Stimulated activated CD4-positive, alpha-beta T cell treated with anti-CD3 and anti-CD28 coated beads, Interleukin-4, amount 100 ng/mL, for 4 hours (primary cell): ENCODE measurements at places on chromosomes 5 and 9.

GRCh38 chr5:171299851-171300250, 9.2 kb upstream of the TLX3 start:
- no peak for DNase-seq

GRCh38 chr5:116084287-116084691, 536 bp upstream of the COMMD10 start:
- no peak for DNase-seq

GRCh38 chr9:113998114-113998513, 80.0 kb downstream of the AMBP start:
- DNase-seq: no peak

DNA sequence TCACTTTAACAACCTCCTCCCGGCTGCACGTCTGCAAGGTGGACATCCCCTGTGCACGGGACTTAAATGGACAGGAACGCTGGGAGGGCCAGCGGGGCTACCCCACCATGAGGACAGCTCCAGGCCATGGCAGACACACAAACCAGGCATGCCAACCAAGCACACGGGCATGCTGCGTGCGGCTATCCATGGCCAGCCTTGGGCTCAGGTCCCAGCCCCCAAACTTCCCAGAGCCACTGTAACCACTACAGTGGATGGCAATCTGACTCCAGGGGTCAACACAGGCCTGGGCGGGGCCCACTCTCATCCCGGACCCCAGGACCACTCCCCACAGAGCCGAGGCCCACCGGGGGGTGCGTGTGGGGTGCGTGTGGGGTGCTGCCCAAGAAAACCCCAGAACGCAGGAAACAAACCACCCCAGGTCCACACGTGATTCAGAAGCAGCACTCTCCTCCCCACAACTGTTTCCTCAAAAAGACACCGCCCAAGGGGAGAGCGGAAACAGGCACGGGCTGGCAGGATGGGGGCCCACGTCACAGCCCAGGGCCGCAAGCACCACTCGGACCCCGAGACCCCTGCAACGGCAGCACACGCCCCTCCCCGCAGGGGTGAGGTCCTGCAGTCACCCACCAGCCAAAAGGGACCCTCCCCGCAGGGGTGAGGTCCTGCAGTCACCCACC, 7.4 kb downstream of the SLC12A7 start:
- no peak for DNase-seq

DNA sequence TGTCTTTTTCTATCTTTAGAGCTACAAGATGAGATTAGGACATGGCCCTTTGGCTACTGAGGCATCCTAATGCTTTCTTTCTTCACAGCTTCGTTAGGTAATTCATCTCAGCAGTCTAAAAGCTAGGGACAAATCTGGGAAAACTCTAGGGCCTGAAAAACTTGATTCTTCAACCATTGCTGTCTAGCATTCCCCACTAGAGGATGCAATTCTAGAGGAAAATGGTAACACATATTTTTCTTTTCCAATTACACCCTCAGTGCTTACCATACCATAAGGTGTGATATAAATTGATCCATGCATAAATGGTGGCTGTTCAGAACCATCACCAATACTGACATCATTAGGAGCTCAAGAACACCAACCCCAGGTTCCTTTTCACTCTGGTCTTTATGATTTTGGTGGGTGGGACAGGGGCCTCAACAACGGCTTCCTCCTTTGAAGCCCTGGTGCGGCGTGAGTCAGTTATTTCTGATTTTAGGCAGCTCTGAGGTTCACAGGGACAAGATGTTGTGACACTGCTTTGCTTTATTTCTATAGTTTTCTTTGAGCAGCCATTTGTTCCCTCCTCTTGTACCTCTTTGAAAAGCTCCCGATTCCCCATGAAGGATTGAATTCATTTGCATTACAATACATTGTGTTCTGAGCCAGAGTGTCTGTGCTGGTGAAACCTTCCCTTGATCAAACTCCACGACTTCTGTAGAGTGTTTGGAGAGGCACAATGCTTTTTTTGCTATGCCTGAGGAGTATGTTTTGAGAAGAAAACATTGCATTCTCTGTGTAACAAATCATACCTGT, 526.0 kb upstream of the TRPC7 start:
- DNase-seq: no peak
